Stimulated activated CD4-positive, alpha-beta T cell treated with anti-CD3 and anti-CD28 coated beads, Interleukin-15, amount 100 ng/mL, for 1 hour (primary cell): ENCODE measurements at places on chromosomes 6 and 20.

- DNase-seq = no peak
These were observed 542.4 kb upstream of the FLRT3 start for GRCh38 chr20:14879839-14880238.

DNA sequence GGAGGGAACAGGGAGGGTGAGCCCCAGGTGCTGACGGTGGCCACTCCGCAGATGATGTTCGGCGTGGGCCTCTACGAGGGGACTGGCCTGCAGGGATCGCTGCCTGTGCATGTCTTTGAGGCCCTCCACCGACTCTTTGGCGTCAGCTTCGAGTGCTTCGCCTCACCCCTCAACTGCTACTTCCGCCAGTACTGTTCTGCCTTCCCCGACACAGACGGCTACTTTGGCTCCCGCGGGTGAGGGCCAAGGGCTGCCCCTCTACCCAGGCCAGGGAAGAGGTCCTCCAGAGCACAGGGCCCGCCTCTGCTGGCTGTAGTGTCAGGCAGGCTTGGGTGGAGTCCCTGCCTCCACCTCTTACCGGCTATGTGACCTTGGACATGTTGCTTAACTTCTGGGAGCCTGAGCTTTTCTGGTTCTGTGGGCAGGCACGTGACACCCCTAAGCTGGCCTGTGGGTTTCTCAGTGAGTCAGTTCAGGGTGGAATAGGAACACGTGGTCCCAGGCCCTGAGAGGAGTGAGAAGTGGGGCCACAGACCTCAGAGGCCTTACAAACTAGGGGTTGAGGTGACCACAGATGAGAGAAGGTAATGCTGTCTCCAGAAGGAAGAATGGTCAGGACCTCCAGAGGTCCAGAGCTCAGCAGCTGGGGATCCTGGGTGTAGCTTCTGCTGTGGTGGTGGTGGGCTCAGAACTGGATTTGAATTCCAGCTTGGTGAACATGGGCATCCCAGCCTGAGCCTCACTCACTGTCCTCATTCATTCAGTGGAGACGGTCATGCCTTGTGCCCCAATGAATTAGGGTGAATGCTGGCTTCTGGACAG is 11.9 kb downstream of the PCIF1 start:
- DNase-seq = no peak

GRCh38 chr6:62803094-62803493 is 408.2 kb upstream of the FKBP1C start:
- no peak for DNase-seq

- DNase-seq = no peak
These were observed 4.9 kb downstream of the OLIG3 start for GRCh38 chr6:137489046-137490005.

- no peak for DNase-seq
These were observed 17.2 kb upstream of the IL22RA2 start for GRCh38 chr6:137190583-137191094.

- no peak for DNase-seq
These were observed 57.2 kb downstream of the PLAGL1 start for GRCh38 chr6:143950875-143951274.
